ENCODE measurements at places on chromosomes 6 and 20.

GRCh38 chr6:44572346-44572745 lies 184.8 kb downstream of the CDC5L start:
- DNase-seq, result no peak

- no peak for DNase-seq
Observed at GRCh38 chr20:49579874-49580812, 12.2 kb upstream of the PTGIS start.

GRCh38 chr6:73207221-73207837 lies 18.0 kb downstream of the KHDC1L start:
- DNase-seq, result no peak

DNA sequence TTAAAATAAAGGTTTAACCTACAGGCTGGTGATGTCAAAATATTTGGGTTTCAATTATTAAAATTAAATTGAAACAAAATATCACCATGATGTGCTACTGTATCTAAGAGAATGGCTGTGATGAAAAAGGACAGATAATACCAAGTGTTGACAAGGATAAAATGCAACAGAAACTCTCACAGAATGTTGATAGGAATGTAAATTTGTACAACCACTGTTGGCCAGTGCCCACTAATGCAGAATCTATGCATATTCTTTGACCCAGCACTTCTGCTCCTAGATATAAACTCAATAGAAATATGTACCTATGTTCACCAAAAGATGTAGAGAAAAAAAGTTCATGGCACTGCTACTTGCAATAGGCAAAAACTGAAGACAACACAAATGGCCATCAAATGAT lies 41.1 kb upstream of the BTBD3 start:
- no peak for DNase-seq

DNA sequence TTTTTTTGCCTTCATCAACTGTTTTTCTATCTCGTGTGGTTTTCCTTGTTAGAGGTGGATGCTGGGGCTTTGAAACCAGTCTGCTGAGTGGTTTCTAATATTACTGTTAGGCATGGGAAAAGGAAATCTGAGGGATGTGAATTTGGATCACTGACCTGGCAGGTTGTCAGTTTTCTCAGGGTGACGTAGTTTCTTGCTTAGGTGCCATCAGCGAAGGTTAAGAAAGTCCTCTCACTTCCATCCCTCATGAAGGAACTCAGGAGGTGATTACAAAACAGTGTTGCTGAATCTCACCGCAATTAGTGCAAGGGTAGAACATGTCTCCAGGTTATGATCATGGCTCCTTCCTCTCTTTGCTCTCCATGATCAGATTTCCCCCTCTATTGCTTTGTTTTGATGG lies 135.9 kb downstream of the SOX4 start:
- no peak for DNase-seq

DNA sequence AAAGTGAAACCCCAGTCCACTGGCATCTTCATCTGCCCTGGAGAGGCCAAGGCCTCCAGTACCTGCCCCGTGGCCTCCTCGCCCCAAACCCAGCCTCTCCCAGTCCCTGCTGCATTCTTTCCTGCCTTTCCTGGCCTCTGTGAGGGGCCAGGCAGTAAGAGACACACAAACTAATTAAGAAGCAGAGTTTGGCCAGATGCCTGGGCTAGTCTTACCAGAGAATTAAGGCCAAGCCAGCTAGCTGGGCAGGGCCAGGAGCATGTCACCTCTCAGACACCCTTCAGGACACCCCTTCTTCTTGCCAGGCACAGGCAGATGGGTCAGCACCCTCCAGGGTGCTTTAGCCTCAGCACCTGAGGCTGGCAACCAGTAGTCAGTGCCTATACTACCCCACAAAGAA lies 2.4 kb downstream of the MDGA1 start:
- DNase-seq, result no peak

- DNase-seq, result no peak
Observed at GRCh38 chr6:128632131-128632530, 111.7 kb upstream of the PTPRK start.

- no peak for DNase-seq
Observed at GRCh38 chr6:140311146-140311545, 936.7 kb upstream of the CITED2 start.

GRCh38 chr6:103284835-103285234 lies 1574.9 kb downstream of the HACE1 start:
- no peak for DNase-seq

DNA sequence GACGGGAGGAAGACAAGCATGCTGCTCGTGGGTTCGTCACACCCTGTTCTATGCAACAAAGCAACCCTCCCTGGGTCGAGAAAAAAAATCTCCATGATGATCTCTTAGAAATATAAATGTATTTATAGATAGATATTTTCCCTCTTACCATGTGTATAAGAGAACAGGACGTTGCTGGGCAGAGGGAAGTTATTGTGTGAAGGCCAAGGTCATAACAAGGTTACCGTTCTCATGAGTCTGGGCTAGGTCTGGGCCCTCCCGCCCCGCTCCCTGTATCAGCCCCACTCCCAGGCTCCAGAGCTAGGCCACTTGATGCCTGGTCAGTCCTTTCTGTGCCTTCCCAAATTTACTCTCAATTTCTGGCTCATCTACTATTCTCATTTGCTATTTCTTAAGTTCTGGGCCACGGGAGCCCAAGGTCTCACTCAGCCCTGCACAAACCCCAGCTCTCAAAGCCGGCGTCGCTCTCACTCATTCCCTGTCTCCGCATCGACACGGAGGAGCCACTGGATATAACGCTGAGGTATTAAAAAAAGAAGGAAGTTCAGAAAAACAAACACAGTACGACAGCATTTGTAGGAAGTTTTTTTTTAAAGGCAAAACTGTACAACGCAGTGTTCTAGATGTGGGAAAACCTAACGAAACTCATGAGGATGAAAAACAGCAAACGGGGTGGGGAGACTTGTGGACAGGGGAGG lies 96.8 kb downstream of the PSMG4 start:
- DNase-seq, result no peak

GRCh38 chr20:11274141-11274594 lies 600.4 kb upstream of the JAG1 start:
- DNase-seq, result no peak

Measured in T1000 (cell line).